ENCODE measurements at places on chromosomes 13 and 19. TPM values are rescaled to one million over a fixed set of nuclear protein-coding genes. Genes with fewer than 3 reads are reported as not detected.

DNA sequence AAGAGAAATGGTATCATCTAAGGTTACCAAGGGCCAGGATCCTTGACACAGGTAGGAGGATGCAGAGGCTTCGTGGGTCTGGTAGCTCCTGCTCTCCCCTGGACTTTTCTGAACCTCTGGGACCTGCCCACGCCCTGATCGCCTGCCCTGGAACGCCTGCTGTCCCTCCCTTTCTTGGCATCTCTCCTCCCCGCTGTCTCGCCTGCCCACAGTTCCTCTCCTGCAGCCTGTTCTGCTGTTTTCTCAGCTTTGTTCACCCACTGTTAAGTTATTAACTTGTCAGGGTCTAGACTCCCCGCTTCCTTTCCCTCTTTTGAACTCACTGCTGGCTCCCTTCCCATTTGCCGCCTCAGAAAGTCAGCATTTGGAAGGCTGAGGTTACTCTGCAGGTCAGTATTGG is 19.8 kb downstream of the SERP2 start:
- H3K4me1 ChIP-seq: peaks cover 3% of the 10 kb centered on the region
- no peak overlapping the region for H3K27ac ChIP-seq
- DNase-seq: no peak
- no peaks in the 10 kb centered on the region for H3K36me3 ChIP-seq
- no peak overlapping the region for H3K4me3 ChIP-seq

GRCh38 chr19:14146789-14147216 is 10.4 kb upstream of the ASF1B start:
- peaks cover 44% of the 10 kb centered on the region for H3K4me1 ChIP-seq
- no peak overlapping the region for H3K27ac ChIP-seq
- peaks cover 1% of the 10 kb centered on the region for H3K36me3 ChIP-seq
- no peak overlapping the region for H3K4me3 ChIP-seq

- H3K4me1 ChIP-seq: peaks cover 3% of the 10 kb centered on the region
- no peak overlapping the region for H3K4me3 ChIP-seq
- H3K36me3 ChIP-seq: no peaks in the 10 kb centered on the region
Measured at GRCh38 chr13:48739386-48739964, 85.7 kb downstream of the CYSLTR2 start.

- H3K4me3 ChIP-seq: peak overlapping the region; percentile 1
- DNase-seq: no peak
- H3K4me1 ChIP-seq: peaks cover 60% of the 10 kb centered on the region
- no peaks in the 10 kb centered on the region for H3K27me3 ChIP-seq
- H3K27ac ChIP-seq: peak overlapping the region; percentile 51
Measured at GRCh38 chr13:29591310-29591709, 4.2 kb downstream of the SLC7A1 start.

DNA sequence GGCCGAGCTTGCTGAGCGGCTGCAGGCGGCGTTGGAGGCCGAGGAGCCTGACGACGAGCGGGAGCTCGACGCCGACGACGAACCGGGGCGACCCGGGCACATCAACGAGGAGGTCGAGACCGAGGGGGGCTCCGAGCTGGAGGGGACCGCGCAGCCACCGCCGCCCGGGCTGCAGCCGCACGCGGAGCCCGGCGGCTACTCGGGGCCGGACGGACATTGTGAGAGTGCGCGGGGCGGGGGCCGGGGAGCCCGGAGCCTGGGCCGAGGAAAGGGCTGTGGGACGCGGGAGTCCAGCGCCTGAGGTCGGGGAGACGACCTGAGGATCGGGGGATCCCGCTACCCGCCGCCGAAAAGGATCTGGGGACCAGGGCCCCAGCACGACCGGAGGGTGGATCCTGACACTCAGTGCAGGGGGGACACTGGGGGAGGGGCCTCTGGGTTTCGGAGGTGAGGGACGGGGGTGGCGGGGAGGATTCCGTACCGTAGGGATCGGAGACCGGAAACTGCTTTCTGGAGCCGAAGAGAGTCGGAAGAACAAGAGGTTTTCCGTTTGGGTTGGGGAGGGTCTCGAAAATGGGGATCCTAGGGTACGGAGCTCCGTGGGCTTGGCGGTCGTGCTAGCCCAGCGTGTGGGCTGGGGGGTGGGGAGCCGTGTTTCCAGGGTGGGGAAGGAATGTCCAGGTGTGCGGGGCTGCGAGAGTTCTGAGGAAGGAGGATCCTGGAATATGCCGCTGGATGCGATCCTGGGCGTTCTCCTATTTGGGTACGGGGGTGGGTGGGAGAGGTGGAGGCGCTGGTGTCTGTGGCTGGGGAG is 616 bp downstream of the HNRNPUL1 start:
- H3K27ac ChIP-seq: peak overlapping the region; percentile 100
- peaks cover 45% of the 10 kb centered on the region for H3K4me1 ChIP-seq
- peaks cover 25% of the 10 kb centered on the region for H3K36me3 ChIP-seq
- peak; percentile 68 for DNase-seq
- peak overlapping the region; percentile 94 for H3K4me3 ChIP-seq
- no peaks in the 10 kb centered on the region for H3K27me3 ChIP-seq

DNA sequence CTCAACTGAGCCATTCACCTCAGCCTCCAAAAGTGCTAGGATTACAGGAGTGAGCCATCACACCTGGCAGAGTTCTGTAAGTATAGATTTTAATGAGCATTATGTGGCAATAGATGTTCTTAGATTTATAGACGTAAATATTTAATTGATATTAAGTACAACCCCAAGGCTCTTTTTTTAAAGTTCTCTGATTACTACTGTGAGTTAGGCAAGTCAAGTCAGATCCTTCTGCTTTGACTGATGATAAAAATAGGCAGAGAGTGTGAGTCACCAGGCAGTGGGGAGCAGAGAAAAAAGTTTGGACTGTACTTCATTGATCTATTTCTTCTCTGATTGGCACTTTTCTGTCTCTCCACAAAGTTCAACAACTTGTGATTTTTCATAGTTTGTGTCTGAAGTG is 1379.9 kb downstream of the UQCRFS1 start:
- H3K4me3 ChIP-seq: no peak overlapping the region
- no peak for DNase-seq
- no peaks in the 10 kb centered on the region for H3K27me3 ChIP-seq
- H3K27ac ChIP-seq: no peak overlapping the region
- H3K4me1 ChIP-seq: no peaks in the 10 kb centered on the region
- H3K36me3 ChIP-seq: peaks cover 16% of the 10 kb centered on the region

DNA sequence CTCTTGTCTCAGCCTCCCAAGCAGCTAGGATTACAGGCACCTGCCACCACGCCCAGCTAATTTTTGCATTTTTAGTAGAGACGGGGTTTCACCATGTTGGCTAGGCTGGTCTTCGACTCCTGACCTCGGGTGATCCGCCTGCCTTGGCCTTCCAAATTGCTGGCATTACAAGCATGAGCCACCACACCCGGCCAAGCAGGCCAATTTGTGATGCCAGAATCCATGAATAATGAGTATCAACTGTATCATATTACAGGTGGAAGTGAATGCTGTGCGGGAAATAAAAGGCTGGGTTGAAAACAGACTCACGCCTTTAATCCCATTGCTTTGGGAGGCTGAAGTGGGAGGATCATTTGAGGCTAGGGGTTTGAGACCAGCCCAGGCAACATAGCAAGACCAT is 3.6 kb upstream of the NFILZ start:
- H3K4me1 ChIP-seq: no peaks in the 10 kb centered on the region
- no peak overlapping the region for H3K4me3 ChIP-seq
- no peaks in the 10 kb centered on the region for H3K36me3 ChIP-seq
- no peak for DNase-seq

Gene GSK3A
- 38.2 TPM for total RNA-seq

- H3K4me1 ChIP-seq: no peaks in the 10 kb centered on the region
- no peaks in the 10 kb centered on the region for H3K36me3 ChIP-seq
- peaks cover 12% of the 10 kb centered on the region for H3K27me3 ChIP-seq
- H3K4me3 ChIP-seq: no peak overlapping the region
Measured at GRCh38 chr13:36530050-36530789, 97.9 kb downstream of the CCNA1 start.

GRCh38 chr19:30269638-30270037 is 102.5 kb upstream of the ZNF536 start:
- no peak overlapping the region for H3K4me3 ChIP-seq
- DNase-seq: no peak

Gene PTH2
- not detected for total RNA-seq

DNA sequence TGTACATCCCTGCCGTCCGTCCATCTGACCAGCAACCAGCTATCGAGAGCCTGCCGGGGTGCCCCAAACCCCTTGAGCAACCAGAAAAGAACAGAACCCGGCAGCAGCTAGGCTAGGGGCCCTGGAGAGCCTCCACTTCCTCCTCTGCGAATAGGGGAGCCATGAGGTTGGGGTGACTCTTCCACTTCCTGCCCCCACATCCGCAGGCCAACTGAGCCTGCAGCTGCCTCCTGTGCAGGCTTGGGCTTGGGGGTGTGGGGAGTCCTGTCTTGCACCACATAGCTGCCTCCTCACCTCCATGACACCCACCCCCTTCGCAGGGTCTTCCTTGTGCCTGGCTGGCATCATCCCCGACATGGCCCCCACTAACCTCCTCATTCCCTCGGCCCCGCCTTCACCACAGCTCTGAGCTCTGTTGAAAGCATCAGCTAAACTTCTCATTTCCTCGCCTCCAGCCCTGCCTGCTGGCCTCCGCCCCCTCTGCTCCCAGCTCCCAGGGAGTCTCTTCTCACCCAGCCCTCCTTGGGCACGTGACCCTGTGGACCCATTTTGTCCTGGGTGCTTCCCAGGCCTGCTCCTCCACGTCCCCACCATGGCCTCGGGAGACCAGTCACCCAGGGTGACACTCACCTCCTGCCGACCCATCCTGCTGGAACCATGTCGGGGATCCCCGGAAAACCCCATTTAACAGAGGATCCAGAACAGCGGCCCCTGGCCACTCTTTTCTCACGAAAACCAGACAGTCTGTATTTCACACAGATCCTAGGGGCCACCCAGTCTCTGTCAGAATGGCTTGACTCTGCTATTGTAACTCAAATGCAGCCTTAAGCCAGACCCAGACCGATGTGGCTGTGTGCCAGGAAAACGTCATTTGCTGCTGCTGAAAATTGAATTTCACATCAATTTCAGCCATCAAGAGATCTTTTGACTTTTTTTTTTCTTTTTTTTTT is 50.4 kb downstream of the MYO9B start:
- H3K27me3 ChIP-seq: no peaks in the 10 kb centered on the region
- H3K27ac ChIP-seq: peak overlapping the region; percentile 97
- H3K4me3 ChIP-seq: peak overlapping the region; percentile 76

DNA sequence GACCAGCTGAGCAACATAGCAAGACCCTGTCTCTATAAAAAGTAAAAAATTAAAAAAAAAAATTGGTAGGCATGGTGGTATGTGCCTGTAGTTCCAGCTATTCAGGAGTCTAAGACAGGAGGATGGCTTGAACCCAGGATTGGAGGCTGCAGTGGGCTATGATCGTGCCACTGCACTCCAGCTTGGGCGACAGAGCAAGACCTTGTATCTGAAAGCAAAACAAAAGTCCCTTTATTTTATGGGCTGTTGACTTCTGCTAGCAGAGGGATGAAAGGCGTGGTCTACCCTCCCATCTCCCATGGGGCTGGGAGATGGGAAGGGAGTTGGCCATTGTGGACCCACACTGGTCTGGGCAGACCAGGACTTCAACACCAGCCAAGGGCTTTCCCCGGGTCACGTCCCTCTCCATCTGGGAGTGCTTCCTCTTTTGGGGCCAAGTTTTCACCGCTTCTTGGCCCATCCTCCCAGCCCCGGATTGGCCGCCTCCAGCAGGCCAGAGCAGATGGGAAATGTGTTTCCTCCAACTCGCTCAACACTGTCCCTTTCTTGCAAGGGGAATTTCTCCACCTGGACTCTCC is 2.2 kb upstream of the TNFSF9 start:
- peaks cover 19% of the 10 kb centered on the region for H3K4me1 ChIP-seq
- no peaks in the 10 kb centered on the region for H3K36me3 ChIP-seq
- peaks cover 31% of the 10 kb centered on the region for H3K27me3 ChIP-seq
- DNase-seq: no peak
- H3K4me3 ChIP-seq: no peak overlapping the region
- H3K27ac ChIP-seq: no peak overlapping the region

- no peak for DNase-seq
- no peak overlapping the region for H3K4me3 ChIP-seq
- H3K4me1 ChIP-seq: no peaks in the 10 kb centered on the region
- no peak overlapping the region for H3K27ac ChIP-seq
- H3K27me3 ChIP-seq: no peaks in the 10 kb centered on the region
Measured at GRCh38 chr13:72295153-72295552, 428.1 kb upstream of the DACH1 start.

DNA sequence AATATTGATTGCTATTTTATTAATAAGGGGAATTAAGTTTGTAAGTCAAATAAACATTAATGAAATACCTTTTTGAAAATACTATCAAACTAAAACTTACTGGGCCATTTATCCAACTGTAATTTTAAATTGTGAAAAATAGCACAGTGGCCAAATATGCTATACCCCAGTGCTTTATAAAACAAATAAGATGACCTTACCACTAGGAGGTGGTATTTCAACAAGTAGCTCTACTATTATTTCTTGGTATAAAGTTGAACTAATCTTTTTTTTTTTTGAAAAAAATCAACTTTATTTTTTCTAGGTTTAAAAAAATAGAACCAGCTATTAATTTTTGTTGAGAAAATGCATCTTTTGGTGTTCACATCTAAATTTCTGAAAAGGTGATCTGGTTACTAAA is 14.7 kb downstream of the LACC1 start:
- H3K36me3 ChIP-seq: peaks cover 10% of the 10 kb centered on the region
- peaks cover 4% of the 10 kb centered on the region for H3K27me3 ChIP-seq
- H3K27ac ChIP-seq: no peak overlapping the region
- DNase-seq: no peak

DNA sequence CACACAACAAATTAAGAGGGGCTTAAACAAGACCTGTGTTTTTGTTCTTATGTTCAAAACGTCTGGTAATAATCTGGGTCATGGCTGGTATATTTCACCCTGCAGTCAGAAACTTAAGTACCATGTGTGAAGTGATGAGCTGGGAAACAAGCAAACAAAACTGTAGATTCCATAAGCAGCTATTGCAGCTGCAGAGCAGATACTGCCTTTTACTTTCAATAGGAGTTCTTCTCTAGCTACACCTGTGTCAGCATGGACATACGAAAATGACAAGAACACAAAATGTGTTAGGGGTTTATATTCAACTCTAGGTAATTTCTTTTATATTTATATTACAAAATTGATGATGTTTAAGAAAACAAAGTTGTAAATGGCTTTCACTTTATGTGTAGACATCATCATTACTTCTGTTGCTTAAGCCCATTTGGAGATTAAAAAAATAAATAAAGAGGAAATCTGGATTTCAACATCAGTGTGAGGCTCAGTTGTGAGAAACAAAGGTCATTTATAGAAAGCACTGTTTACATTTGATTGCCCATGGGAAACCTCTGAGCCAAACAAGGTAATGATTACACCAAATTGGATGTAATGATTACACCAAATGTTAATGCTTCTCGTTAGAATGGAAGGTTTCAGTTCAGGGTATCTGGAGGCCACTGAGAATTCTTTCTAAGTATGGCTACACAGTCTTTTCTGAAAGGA is 451.0 kb upstream of the SLC10A2 start:
- H3K4me1 ChIP-seq: no peaks in the 10 kb centered on the region
- no peaks in the 10 kb centered on the region for H3K27me3 ChIP-seq

- no peaks in the 10 kb centered on the region for H3K27me3 ChIP-seq
- no peak for DNase-seq
- peaks cover 58% of the 10 kb centered on the region for H3K36me3 ChIP-seq
- H3K27ac ChIP-seq: no peak overlapping the region
Measured at GRCh38 chr13:113635709-113636108, 22.3 kb downstream of the ATP4B start.

Measured in activated naive CD8-positive, alpha-beta T cell treated with anti-CD3 and anti-CD28 coated beads for 36 hours (primary cell).